ENCODE measurements at places on chromosomes 16 and 17. TPM values are rescaled to one million over a fixed set of nuclear protein-coding genes. Genes with fewer than 3 reads are reported as not detected.
A peak's percentile ranks its signal among the peaks of the same experiment; 100 is the strongest.

DNA sequence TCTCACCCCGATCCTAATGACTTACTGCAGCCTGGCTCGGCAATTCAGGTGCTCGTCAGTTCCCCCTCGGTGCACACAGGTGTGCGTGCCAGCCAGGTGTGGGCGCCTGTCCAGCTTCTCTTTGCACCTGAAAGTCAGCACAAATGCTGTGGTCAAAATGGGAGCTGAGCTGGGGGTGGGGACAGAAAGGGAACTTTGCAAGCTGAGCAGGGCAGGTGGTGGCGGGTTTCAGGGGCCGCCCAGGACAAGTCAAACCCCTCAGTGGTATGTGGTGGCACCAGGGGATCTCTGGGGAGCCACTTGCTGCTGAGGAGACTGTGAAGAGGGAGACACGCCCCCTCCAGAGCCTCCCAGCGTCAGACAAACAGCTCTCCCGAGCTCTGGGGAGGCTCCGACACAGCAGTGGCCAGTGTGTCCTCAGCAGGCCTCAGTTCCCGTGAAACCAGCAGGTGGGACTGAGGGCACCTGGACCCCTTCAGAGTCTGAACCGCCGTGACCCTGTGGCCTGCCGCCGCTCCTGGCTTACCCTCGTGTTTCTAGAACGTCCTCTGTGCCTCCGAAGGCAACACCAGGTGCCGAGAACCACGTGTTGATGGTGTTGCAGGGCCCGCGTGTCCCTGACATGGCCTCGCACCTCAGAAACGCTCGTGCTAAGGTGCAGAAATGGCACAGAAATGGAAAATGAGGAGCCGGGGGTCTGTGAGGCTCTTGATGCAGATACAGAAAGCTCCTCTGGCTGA, 233.5 kb upstream of the TNRC6C start:
- DNase-seq = no peak

Gene TMEM256
- polyA plus RNA-seq = 105 TPM

DNA sequence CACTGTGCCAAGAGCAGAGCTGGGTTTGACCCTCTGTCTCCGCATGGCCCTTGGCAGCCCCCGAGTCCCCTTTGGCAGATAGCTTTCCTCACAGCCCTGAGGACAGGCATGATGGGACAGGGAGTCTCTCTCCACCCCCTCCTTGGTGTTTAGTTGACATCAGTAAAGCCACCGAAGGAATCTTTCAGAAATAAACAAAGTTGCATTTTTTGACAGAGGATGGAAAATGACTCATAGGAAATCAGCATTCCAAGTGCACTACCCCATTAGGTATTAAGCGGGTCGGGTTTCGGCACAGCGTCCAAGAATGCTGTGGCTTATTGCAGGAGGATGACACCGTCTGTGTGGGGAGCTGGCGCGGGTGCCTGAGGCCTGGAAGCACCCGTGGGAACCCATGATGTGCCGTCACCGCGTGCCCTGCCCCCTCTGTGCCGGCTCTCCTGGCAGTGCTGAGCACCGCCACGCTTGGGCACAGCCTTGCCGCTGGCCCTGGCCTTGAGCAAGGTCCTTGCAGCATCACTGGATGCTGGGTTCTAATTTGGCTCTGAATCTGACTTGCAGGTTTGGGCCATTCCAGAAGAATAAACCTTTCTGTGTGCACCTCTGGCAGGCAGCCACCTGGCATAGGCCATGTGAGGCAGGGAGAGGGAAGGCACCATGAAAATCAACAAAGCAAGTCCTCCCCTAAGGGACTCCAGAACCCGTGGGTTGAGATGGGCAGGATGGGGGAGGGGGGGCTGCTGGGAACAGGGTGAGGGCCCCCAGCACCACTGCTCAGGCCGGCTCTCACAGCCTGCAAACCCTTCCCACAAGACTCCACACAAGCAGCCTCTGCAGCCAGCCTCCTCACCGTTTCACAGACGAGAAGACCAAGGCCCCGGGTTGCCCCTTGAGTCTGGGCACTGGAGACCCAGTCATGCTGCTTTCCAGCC, 50.5 kb upstream of the ZNF469 start:
- DNase-seq = peak; percentile 76

DNA sequence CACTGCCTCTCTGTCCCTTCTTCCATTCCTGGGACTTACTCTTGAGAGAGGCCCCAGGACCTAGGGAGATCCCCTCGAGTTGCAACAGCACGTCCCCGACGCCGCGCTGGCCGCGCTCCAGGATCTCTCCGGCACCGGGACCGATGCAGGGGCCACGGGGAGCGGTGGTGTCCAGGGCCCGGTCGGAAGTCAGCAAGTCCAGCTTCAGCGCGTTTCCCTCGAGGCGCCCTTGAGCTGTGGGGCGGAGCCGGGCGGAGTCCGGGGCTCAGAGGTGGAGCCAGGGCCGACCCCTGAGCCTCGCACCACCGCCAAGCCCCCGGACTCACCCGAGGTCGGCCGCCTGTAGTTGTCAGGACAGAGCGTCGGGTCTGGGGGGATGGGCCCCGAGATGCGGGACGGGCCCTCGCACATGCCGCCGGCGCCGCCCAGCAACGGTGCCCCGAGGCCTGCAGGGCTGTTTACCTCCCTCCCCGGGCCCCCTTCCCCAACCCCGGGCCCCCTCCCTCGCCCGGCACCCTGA, 458 bp downstream of the ENKD1 start:
- DNase-seq = peak; percentile 59

GRCh38 chr16:77834635-77835540, 46.5 kb downstream of the VAT1L start:
- peak; percentile 49 for DNase-seq

DNA sequence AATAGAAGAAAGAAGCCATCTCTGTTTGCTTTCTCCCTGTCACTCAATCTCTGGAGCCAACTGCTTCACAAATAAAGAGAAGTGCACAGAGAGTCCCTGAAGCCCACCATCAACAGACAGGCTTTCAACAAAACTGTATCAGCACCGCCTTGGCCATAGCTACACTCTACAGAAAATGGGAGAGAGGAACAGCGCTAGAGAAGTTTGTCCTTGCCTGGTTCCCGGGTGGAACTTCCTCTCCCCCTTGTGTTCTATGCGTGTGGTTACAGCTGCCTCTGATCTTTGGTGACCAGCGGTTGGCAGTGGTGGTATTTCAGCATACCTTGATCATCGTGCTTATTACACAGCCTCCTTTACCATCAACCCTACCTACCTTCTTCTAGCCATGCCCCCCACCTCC, 91.4 kb upstream of the CCL2 start:
- DNase-seq = peak; percentile 33

Gene CNGB1
- not detected for polyA plus RNA-seq

GRCh38 chr17:13038931-13039665, 21.3 kb upstream of the ELAC2 start:
- DNase-seq = no peak

GRCh38 chr17:82350182-82351030, 8.6 kb upstream of the TEX19 start:
- DNase-seq = no peak

- DNase-seq = no peak
These were observed 43.7 kb downstream of the TMEM132E start for GRCh38 chr17:34622862-34623623.

DNA sequence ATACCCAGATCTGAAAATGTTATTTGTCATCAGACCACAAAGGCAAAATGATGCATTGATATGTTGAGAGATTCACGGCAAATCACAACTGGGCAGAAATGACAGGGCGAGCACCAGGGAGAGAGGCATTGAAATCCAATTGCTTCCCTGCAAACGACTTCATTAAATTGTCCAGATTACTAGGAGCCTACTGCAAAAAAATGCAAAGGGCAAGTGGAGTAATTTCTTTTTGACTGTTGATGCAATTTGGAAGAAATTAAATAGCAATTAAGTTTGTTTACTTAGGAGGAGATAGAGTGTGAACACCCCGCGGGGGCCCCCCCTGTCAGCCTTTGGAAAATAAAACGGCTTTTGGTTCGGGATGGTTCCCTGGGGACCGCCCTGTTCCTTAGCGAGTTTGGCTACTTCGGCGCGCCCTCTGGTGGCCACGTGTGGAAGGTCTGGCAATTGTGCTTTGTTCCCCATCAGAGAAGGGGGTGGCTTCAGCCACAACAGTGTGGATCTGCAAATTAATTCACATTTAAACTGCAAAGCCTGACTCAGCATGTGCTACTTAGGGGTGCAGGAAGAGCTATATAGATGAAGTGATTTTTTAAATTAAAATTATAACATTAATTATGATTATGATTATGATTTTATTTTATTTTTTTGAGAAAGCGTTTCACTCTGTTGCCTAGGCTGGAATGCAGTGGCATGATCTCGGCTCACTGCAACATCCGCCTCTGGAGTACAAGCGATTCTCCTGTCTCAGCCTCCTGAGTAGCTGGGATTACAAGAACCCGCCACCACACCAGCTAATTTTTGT, 14.5 kb upstream of the TMC7 start:
- DNase-seq = peak; percentile 88

Gene CMC2
- 132 TPM for polyA plus RNA-seq

Gene SLC35B1
- 98.1 TPM for polyA plus RNA-seq

DNA sequence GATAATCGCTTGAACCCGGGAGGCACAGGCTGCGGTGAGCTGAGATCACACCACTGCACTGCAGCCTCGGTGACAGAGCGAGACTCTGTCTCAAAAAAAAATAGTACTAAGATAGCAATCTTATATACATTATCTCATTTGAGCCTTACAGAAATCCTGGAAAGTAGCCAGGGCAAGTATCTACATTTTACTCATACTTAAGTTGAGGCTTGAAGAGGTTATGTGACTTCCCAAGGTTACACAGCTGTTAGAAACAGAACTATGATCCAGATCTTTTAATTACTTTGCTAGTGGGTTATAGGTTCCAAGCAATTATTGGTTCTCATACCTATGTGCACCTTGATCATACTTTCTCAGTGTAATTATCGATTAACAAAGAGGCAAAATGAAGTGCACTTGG, 15.4 kb downstream of the C17orf78 start:
- DNase-seq = no peak

DNA sequence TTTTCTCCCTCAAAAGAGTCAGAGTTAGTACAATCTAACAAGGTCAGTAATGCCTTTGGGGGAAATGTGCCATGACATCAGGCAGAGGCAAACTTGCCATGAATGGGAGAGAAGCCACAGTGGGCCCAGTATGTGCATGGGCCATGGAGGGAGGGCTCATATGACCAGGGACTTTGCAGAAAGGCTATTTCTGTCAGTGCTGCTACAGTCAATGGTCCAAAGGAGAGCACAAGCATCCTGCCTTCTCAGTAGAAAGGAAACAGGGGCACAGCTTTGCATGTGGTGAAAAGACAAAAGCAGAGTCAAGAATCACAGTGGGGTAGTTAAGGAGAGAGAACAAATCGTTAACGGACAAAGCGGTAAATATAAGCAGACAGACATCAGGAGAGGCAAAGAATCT, 11.2 kb upstream of the CORO6 start:
- DNase-seq = no peak
